Sigmoid colon (tissue), 7 donors: ENCODE measurements at places on chromosomes 5 and 9. TPM values are rescaled to one million over a fixed set of nuclear protein-coding genes. Genes with fewer than 3 reads are reported as not detected.

Gene ARL15
- 13.6 TPM for total RNA-seq

Gene ARSI
- total RNA-seq: 3.0 TPM

Gene CCL19
- 5.8 TPM for total RNA-seq

Gene LCN12
- total RNA-seq: 1.2 TPM

Gene IRX1
- total RNA-seq: not detected

DNA sequence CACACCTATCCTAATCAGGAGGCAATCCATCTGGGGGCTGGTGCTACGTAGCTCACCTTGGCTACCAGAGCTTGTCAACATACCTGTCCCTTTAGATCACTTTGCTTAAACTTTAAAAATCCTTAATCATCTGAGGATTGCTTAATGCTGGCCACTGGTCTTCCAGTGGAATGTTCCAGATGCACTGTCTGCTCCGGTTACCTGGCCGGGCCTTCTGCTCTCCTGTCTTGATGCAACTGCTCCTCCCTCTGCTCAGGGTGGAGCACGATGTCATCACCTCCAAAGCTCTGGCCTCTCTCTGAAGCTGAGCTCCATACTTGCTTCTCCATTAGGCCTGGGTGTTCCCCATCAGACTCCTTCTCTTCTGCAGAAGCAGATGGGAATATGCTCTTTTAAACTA, 106.5 kb upstream of the OTULINL start:
- DNase-seq: no peak

DNA sequence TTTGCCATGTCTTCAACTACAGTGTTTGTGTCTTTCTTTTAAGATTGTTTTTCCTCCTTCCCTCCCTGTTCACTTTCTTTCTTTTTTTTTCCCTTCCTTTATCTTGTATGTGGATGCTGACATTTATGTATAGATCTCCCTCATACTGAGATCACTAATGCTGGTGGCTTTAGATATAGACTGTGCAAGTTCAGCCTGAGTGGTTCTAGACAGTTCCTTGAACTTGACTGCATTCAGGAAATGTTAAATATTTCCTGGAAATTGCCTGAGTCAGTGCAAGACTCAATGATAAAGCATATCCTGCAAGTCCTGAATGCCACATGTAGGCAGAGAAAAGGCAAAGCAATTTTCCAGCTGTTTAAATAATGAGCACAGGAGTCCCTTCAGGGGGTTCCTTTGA, 182.5 kb upstream of the NR3C1 start:
- DNase-seq: no peak

GRCh38 chr9:125908136-125908535, 161.0 kb downstream of the PBX3 start:
- DNase-seq: no peak
